ENCODE measurements at places on chromosomes 11 and 22.

DNA sequence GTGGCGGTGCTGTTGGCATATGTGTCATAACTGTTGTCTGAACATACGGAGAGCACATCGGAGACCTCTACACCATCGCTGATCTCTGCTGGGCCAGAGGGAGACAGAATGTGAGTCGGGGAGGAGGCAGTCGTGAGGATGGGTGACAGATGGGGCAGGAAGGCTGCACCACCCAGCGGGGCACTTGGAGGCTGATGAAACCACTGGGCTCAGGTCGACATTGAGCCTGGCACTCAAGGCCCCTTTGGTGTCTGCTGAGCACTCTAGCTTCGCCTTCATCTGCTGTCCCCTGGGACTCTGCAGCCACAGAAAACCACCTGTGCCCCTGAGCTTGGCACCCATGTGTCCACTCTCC is 2.5 kb upstream of the KLHL35 start:
- no peak for DNase-seq

- no peak for DNase-seq
Observed at GRCh38 chr11:10443721-10444235, 11.3 kb upstream of the AMPD3 start.

DNA sequence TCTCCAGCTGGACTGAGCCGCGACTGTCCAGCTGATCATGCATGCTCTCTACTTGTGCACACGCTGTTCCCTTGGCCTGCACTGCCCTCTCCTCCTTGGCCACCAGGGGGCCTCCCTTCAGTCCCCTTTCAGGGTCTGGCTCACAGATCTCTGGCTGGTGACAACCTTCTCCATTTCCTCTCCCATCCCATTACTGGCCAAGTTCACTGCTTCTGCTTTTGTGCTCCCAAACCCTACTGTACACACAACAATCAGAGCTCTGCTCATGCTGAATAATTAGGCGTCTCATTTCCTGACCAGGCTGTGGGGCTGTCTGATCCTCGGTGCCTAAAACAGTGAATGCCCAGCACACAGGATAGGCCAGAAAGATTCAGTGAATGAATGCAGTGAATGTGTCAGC is 224.0 kb upstream of the NARS2 start:
- DNase-seq = peak; percentile 83

DNA sequence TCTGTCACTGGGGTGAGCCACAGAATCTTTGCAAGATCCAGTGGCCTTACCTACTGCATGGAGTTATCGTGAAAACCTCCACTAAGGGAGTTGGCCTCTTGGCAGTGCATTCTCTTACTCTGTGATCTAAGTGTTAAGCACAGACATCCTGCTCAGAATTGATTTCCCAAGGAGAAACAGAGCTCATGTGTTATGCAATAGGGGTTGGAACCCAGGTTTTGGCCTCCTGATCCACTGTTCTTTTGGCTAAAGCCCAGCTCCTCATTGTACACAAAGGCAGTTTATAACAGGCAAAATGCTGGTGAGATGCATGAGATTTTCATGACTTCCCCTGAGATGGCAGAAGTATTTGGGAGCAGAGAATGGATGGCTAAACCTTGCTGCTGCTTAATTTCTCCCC is 11.8 kb downstream of the DTX4 start:
- DNase-seq = no peak

GRCh38 chr11:2870969-2871680 is 14.4 kb downstream of the CDKN1C start:
- DNase-seq = no peak

DNA sequence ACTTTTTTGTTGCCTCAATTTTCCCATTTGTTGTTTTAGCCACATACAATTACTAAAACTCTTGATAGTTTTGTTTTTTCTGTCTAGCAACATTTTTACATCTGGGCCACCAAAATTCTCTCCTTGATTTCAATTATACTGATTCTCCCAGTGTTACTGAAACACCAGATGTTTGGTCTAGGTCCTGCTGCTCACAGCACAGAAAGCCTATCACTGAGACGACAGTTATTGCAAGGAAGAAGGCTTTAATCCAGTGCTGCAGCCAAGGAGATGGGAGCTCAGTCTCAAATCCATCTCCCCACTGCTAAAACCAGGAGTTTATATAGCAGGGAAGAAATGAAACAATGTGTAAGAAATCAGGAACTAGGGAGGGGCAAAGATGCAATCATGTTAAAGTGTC is 837.7 kb upstream of the CNTN5 start:
- no peak for DNase-seq

DNA sequence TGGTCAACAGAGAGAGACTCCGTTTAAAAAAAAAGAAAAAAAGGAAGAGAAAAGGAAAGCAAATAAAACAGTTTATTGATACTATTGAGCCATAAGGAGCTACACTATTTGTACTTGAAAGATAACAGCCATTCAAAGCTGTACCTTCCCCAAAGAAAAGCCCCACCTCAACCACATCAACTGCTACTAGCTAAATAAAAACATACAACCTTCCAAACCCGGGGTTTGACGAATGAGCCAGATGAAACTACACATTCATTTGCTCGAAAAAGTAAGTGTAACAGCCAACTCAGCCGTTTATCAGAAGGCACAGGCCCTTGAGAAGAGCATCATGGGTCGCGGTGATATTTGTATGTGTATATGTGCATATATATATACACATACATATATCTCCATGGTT is 78.4 kb downstream of the SIK3 start:
- no peak for DNase-seq

- no peak for DNase-seq
Observed at GRCh38 chr11:74896311-74896710, 52.6 kb downstream of the XRRA1 start.

DNA sequence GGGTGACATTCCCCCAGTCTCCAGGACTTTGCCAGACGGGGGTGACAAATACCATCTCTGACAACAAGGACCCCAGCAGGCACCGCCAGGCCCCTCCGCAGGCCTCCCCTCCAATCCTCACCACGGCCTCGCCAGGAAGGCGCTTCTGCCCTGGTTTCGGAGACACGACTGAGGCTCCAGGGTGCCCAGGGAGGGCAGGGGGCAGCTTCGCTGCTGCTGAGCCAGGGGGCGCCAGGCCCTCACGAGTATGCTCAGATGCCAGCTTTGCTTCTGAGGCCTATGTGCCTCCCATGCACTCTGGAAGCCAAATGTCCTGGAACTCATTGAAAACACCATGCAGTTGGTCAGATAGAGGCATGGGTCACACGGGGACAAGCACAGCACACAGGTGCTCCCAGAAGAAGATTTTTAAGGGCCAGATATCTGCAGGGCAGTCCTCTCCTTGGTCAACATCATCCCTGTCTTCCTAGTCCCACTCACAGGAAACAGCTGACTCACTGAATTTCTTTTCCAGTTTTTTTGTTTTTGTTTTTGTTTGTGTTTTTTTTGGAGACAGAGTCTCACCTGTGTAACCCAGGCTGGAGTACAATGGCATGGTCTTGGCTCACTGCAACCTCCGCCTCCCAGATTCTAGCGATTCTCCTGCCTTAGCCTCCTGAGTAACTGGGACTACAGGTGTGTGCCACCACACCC is 19.9 kb downstream of the BID start:
- no peak for DNase-seq

- no peak for DNase-seq
Observed at GRCh38 chr11:132137981-132138313, 767.5 kb downstream of the NTM start.
